Foreskin keratinocyte (primary cell): ENCODE measurements at places on chromosomes 5 and 9.

DNA sequence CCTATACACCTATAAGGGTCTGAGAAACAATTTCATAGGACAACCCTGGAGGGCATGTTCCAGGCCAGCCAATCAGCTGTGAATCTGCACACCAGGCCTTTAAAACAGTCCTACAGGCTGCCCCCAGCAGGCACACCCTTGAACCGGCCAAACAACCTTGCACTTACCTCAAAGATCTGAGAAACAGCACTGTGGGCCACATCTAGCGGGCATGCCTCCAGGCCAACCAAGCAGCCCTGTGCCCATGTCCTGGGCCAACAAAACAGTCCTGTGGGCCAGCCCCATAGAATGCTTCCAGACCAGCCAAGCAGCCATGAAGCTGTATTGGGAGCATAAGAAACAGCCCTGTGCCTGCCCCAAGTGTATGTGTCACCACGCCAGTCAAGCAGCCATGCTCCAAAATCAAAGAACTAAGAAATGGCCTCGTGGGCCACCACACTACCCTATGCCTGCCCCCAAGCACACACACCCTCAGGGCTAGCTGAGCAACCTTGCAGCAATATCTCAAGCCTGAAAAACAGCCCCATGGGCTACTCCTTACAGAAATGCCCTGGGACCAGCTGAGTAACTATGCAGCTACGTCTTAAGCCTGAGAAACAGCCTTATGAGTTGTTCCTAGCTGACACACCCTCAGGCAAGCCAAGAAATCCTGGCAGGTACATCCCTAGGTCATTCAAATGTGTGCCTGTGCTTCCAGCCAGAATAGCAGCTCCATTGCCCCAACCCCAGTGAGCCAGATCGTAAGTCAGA is 2243.8 kb upstream of the C9orf72 start:
- no peak for DNase-seq

- DNase-seq = no peak
Measured at GRCh38 chr5:171969288-171969880, 37.1 kb downstream of the FBXW11 start.

DNA sequence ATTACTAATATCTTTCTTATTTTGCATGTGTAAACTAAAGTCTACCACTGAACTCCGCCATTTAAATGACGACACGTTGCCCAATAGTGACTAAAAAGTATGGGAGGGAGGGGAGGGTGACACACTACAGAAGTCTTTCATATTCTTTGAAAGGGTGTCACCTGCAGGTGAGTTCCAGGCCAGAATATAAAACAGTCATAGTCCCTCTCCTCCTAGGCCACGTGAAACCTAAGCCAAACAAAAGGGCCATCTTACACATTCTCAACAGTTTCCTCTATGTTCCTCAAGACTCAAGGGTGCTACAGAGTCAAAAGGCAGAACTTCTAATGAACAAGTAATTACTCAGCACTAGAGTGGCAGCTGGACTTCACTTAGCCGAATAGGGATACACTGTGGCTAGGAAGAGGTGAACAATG is 6.4 kb downstream of the CEMIP2 start:
- no peak for DNase-seq

- no peak for DNase-seq
Measured at GRCh38 chr5:156476678-156477077, 149.7 kb downstream of the SGCD start.

GRCh38 chr5:62650197-62650596 is 71.6 kb downstream of the LRRC70 start:
- DNase-seq = peak; percentile 20

DNA sequence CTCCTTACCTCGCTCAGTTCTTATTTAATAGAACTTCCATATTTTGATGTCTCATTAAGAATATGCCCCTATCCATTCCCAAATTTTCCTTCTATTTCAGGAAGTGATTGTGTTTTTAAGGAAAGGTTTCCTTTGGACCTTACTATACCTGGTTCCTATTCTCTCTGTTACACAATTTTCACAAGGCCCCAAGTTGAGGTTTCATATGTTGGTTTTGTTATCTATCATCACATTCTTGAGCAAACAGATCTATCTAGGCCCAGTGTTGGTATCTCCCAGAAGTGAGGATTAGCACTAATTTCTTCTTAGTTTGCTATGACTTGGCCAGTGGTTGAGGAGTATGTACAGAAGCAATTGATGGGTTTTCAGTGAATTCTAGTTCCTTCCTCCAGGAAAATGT is 41.5 kb downstream of the ALG2 start:
- DNase-seq = no peak

GRCh38 chr5:17269201-17269600 is 51.8 kb downstream of the BASP1 start:
- DNase-seq = no peak

- no peak for DNase-seq
Measured at GRCh38 chr9:86819552-86819951, 127.8 kb downstream of the GAS1 start.

DNA sequence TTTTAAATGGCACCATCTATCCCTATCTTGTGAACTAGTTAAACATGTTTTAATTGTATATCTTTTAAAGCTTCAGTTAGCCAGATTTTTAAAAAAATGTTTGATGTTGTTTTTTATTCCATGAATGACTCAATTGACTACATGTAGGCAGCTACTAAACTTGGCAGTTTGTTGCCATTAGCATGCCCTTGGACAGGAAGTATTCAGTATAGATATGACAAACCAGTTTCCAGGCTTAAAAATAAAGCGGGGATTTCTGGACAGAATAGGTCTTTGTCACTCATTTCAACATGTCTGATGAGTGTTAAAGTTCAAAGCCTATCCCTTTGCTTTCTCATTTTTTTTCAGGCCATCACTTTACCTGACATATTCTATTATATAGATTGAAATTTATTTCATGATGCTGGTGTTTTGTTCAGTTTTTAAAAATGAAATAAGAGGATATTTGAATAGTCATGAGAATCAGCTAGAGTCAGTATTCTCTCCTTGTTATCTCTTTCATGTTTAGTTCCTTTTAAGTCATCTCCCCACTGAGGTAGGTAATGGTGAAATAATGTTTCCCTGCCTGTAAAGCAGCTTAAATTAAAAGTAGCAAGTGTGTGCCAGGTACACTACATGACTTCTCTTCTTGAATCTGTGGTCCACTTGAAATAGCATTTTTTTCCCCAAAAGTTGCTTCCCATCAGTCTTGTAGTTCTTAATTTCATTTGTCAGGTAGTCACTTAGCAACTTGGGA is 11.9 kb downstream of the TNFAIP8 start:
- no peak for DNase-seq

GRCh38 chr5:156735477-156735876 is 114.6 kb upstream of the PPP1R2B start:
- DNase-seq = no peak

DNA sequence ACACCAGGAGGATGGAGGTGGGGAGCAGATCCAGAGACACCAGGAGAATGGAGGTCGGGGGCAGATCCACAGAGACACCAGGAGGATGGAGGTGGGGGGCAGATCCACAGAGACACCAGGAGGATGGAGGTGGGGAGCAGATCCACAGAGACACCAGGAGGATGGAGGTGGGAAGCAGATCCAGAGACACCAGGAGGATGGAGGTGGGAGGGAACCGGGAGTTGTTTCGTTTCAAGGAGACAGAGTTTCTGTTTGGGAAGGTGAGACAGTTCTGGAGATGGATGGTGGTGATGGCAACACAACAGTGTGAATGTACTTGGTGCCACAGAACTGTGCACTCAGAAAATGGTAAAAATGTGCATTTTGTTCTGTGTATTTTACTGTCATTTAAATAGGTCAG is 9.0 kb upstream of the INPP5E start:
- DNase-seq = no peak

GRCh38 chr9:137772281-137772873 is 105.2 kb upstream of the CACNA1B start:
- no peak for DNase-seq

DNA sequence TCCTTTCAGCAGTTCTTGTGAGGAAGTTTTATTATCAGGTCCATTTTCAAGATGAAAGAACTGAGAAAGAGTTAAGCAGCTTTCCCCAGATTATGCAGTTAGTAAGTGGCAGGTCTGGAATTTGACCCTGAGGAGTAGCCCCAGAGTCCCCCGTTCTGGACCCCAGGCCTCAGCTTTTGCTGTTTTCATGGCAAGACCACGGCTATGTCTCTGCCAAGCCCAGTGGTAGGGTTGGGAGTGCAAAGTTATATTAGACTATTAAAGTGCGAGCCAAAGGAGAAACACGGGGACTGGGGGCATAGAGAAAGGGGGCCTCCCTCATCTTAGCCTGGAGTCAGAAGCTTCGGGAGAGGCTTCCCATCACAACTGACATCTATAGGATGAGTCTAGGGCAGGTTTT is 19.3 kb upstream of the ORM1 start:
- DNase-seq = no peak

GRCh38 chr5:156920861-156921431 is 42.1 kb downstream of the TIMD4 start:
- no peak for DNase-seq

- no peak for DNase-seq
Measured at GRCh38 chr9:86664603-86665002, 282.7 kb downstream of the GAS1 start.

GRCh38 chr9:18500451-18500850 is 26.5 kb downstream of the ADAMTSL1 start:
- DNase-seq = no peak

- DNase-seq = no peak
Measured at GRCh38 chr5:107675201-107675600, 4.5 kb upstream of the EFNA5 start.

GRCh38 chr5:159098603-159099436 is 896 bp downstream of the EBF1 start:
- DNase-seq = no peak

- DNase-seq = peak; percentile 98
Measured at GRCh38 chr5:13932561-13932960, 11.9 kb downstream of the DNAH5 start.

- no peak for DNase-seq
Measured at GRCh38 chr9:33017283-33018041, 7.6 kb upstream of the DNAJA1 start.

DNA sequence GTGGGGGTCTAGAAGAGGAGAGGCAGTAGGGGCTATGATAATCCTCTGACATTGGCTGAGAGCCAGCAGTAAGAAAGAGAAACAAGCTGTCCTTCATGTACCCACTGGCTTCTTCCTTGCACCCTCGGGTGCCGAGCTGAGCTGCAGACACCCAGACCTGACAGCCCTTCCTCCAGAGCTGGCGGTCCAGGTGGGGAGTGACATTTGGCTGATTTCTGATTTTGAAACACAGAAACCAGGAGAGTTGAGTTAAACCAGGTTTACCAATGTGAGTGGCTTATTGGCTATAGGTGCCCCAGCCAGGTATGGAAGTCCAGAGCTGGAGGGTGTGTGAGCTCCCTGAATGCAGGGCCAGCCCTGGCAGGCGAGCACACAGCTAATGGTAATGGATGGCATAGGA is 59.2 kb downstream of the GADD45G start:
- DNase-seq = no peak

- no peak for DNase-seq
Measured at GRCh38 chr5:148902478-148902877, 76.1 kb downstream of the ADRB2 start.

- DNase-seq = no peak
Measured at GRCh38 chr9:137406085-137406760, 16.7 kb downstream of the EXD3 start.
